DMS79 treated with DMSO at 0.1 percent for 48 hours (cell line): ENCODE measurements at places on chromosomes 3 and 15.

DNA sequence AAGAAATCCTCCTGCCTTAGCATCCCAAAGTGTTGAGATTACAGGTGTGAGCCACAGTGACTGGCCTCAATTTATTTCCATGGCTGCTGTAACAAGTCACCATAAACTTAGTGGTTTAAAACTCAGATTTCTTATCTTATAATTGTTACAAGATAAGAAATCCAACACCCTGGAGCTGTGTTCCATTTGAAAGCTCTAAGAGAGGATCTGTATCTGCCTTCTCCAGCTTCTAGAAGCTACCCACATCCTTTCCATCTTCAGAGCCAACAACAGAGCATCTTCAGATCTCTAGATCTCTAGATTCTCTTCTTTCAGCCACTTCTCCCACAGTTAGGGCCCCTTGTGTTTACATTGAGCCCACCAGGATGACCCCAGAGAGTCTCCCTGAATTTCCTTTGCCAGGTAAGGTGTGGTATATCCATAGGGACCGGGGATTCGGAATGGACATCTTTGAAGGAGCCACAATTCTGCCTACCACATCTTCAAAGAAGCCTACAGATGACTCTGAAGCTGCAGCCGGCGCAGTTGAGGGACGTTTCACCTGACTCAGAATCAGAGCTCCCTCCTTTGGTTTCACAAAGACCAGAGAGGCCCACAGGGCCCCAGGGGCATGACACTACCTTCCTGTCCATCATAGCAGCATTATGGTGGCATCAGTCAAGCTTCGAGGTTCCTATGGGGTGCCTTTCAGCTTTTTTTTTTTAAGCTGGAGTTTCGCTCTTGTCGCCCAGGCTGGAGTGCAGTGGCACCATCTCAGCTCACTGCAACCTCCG is 87.0 kb upstream of the IGF1R start:
- DNase-seq: no peak

DNA sequence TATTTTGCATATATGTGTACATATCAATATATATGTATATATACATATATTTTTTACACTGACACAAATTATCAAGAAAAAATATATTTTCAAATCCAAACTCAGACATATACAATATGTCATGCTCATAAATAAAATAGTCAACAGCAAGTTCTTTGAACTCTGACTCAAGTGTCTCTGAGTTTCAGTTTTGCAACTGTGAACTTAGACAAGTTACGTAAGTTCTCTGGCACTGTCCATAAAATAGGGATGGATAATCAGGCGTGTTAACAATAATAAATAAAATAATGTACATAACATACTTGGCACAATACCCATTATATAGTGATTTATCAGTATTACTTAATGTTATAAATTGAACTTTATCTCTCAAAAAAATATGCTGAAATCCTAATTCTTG is 12.1 kb upstream of the XRN1 start:
- DNase-seq: no peak

DNA sequence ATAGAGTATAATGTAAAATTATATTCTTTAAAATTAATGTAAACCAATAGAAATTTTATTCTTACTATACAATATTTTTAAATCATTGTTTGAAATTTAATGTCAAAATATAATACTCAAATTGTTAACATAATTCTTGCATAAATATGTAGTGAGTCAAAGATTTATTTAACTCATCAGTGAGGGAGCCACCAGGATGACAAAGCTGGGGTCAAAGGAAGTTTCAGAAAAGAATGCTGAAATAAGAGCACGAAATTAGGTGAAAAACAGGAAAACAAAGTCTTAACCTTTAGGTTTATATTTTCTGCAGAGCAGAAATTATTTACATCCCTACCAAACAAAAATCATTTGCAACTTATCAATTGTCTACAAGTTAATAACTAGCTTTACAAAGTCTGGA is 74.1 kb downstream of the DIPK2A start:
- DNase-seq: no peak

DNA sequence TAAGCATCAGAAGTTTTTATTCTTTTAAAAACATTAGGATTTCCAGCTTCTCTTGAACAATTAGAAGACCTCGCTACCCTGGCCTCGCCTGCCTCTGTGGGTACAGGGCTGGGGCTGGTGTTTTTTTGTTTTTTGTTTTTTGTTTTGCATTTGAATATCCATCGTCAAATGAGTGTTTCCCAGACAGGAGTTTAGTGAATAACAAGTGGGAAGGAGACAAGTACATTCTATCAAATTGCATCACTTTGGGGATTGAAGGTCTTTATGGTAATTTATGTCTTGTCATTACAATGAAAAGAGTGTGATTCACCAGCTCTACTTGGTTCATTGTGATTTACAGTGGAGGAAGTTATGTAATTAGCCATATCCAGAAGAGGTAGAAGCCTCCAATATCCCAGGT is 161.1 kb upstream of the UBE2E1 start:
- DNase-seq: no peak

DNA sequence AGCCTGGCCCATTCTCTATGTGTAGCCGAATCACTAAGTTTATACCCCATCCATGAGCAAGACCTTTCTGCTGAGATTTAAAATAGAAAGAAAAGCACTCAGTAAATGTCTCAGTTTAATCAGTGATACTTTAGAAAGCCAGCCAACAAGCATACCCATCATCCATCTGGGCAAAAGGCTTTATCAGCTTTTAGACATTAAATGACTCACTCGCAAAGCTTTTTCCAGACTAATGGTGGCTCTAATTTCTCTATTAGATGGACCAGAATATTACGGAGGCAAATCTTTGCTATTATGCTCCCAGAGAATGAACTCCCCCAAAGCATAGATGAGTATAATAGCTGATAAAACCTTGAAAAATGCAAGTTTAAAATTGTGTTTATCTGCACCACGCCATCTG is 727.8 kb downstream of the GBE1 start:
- no peak for DNase-seq

DNA sequence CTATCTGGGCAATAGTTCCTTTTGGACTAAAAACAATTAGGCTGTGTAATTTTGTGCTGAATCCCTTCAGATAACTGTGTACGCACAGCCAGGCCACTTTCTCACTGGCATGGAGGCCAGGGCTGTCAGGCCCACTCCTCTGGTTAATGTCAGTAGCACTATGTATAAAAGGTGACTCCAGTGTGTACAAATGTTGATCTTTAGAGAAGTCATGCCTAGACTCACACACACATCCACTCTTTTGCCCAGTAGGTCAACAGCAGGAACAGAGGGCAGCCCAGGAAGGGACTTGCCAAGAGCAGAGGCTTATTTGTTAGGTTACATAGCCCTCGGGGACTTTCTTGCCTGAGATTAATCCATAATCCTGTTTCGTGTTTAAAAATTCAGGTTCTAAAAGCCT is 416.6 kb upstream of the WNT5A start:
- DNase-seq: no peak

- no peak for DNase-seq
Measured at GRCh38 chr15:46442901-46443590, 808.2 kb downstream of the SQOR start.

GRCh38 chr3:71370467-71370866 is 213.1 kb downstream of the FOXP1 start:
- no peak for DNase-seq
